ENCODE measurements at places on chromosomes 5 and 9.

DNA sequence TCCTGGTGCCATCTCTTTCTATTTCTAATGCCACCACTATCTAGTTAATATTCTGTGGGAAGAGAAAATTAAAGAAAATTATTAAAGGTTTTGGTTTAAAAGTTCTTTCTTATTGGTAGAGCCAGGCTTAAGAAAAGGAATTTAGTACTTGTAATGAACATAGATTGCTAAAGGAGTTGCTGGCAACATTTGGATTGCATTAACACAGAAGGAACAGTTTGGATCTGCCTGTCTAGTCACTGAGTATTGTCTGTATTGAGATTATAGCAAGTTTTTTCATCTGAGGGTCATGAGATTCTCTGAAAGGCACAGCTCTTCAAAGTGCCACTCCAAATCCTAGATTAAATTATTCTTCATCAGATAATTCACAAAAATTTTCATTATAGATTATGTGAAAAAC is 32.0 kb downstream of the FSD1L start:
- DNase-seq, result no peak

DNA sequence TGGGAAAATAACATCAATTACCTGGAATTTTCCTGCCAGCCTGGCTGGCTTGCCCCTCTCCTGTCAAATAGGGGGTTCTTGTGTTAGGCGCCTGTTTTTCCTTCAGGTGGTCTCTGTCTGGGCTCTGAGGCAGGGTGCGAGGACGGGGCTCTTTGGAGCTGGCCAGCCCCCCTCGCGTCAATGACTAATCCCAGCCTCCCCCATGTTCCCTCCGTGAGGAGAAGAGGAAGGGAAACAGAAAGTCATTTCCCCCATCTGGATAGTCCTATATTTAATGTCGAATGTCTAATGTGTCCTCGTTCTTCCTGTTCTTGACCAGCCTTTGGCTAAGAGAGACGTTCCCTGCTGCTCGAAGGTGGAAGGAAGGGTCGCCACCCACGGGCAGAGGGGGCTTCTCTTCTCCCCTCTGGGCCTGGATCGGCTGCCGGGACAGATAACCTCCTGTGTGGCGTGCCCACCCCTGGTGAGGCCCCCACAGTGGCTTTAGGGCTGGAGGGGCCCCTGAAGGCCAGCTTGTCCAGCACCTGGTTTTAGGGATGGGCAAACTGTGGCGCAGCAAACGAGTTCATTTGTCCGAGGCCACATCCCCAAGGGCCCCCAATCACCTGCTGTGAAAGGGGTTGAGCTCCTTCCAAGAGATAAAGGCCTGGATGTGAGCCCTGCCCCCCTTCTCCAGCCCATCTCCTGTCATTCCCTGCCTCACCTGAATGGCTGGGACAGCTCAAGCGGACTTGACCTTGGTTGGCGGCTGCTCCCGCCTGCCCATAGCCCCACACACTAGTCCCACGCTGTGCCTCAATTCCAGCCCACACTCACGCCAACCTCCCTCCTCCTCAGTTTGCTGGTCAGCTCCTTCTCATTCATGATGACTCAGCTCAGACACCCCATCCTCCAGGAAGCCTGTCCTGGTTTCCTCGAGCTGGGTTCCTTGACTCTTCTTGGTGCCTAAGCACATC is 35.9 kb upstream of the UNC5A start:
- no peak for DNase-seq

DNA sequence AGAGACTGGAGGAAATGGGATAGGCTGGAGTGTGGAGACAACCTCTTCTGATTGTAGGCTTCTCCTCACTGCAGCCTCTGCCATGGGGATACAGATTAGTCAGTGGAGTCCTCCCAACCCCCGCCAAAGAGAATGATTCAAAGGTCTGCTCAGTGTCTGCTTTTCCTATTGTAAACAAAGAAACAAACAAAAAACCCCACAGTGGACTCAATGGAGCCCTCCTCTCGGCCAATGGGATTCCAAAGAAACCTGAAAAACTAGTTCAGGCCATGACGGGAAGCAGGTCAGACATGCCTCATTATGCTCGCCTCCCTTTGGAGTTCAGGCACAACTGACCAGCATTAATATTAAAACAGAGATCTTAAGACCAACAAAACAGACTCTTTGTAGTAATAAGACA is 85.8 kb downstream of the SEC61B start:
- DNase-seq, result no peak

DNA sequence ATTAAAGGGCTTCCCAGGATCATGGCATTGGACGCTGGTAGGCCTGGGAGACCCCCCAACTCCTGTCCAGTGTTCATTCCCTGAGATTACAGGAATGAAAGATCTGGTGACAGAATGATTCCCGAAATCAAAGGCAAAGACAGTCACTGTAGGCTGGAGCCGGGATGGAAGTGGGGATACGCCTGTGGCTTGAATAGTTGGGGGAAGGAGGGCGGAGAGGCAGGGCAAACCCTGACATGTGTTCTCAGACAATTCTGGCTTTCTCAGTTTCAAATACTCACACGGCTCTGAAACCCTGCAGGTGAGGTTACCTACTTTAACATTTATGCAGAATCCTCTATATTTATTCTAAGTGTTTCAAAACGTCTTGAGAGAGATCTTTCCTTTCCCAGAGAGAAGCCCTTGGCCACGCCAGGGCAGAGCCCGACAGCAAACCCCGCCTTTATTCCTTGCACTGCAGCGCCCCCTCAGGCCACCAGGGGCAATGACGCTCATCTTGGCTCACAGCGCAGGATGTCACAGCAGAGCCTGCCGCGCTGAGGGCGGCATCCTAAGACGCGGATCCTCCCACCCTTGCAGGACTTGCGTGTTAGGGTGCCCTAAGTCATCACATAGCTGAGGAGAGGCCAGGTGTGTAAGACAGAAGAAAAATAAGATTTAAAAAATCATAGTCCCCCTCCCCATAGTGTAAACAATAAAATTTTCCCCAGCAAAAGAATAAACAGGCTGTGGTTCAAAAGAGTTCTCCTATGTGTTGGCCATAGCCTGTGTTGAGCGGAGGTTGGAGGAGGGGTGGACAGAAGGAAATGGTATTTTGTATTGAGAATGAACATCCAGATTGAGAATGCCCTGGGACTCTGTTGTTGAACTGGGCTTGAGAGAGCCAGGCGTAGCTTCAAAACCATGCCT is 284.5 kb downstream of the NTRK2 start:
- no peak for DNase-seq
